Lower leg skin (tissue), 4 donors: ENCODE measurements at places on chromosomes 2 and 18. TPM values are rescaled to one million over a fixed set of nuclear protein-coding genes. Genes with fewer than 3 reads are reported as not detected.

DNA sequence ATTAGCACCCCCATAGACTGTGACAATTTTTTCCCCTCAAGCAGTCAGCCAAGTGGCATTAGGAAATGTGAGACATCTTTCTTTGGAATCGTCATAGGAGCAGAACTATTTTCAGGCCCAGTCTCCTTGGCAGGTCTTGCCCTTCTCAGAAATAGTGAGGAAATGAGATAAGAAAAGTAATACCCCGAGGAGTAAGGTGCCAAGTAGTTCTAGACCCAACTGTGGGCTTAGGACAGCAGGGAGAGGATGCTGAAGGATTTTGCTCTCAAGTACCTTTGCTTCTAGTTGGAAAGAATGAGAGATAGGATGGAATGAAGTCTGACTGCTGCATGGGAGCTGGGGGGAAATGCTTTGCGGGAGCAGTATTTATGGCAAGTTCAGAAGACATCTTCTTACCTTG lies 31.8 kb downstream of the PRKCE start:
- no peak for DNase-seq

DNA sequence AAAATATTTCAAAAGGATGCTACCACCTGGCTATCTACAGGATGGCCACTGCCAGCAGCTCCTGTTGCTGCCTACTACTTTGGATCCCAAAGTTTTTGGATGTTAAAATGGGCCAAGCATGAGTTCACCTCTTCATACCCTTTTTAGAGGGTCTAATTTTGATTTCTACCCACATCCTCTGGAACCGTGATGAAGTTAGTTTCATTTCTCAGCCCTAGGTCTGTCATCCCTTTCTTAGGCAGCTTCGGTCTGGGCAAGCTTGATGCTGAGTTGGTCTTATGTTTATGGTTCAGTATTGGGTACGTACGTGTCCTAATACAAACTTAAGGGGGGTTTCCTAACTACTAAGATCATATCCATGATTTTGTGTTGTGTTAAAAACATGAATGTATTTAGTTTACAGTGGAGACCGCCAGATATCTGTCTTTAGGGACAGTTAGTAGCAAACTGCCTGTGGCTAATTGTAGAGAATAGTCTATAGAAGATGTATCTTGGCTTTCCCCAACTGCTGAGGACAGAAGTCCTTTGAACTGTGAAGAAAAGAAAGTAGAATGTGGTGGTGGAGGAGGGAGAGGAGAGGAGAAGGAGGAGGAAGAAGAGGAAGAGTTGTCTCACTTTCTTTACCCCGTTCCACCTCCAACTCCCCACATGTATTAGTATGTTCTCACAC lies 184.9 kb downstream of the UBE2E3 start:
- no peak for DNase-seq

GRCh38 chr18:59606193-59607077 lies 90.8 kb downstream of the CCBE1 start:
- no peak for DNase-seq

- DNase-seq: no peak
These were observed 60.6 kb downstream of the SCG2 start for GRCh38 chr2:223541546-223541945.

CD207 gene
- total RNA-seq: 57.6 TPM

DNAH7 gene
- 0.08 TPM for total RNA-seq

DNA sequence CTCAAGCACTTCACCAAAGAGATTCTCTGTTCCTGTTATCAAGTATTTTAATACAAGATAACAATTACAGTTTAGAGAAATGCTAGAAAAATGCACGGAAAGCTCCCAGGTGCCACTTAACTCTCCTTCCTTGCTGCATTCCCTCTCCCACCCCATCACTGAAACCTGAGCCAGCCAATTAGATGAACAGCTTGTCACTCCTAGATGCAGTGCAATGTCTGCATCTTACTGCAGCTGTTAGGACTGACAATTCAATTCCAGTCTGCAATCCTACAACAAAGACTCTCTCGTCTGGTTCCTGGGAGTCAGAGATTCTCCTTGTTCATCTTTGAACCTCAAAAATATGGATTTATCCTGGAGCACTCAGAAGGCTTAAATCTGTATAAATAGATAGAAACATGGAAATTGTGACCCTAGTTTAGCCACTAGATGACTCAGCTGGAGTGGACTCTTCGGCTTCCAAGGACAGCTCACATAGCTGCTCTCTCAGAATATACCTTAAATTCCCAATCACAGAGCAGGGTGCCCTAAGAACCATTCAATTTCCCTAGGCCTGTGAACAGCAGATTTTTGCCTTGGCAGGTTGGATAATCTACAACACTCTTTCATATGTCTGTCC lies 311.1 kb downstream of the NRXN1 start:
- no peak for DNase-seq

- DNase-seq: no peak
These were observed 515.2 kb downstream of the RNF144A start for GRCh38 chr2:7432436-7432835.

FEV gene
- not detected for total RNA-seq
